ENCODE measurements at places on chromosomes 3 and 15. TPM values are rescaled to one million over a fixed set of nuclear protein-coding genes. Genes with fewer than 3 reads are reported as not detected.
A peak's percentile ranks its signal among the peaks of the same experiment; 100 is the strongest.

Gene NOX5
- total RNA-seq = 0.21 TPM

Gene GPR62
- 8.2 TPM for total RNA-seq

Gene IFT80
- total RNA-seq = 129 TPM

Gene PPIP5K1
- total RNA-seq = 7.1 TPM

Gene DOCK3
- total RNA-seq = 0.29 TPM

Gene GABRR3
- total RNA-seq = not detected

Gene CLSTN2
- 14.4 TPM for total RNA-seq

Gene GOLGA8M
- total RNA-seq = 4.2 TPM

DNA sequence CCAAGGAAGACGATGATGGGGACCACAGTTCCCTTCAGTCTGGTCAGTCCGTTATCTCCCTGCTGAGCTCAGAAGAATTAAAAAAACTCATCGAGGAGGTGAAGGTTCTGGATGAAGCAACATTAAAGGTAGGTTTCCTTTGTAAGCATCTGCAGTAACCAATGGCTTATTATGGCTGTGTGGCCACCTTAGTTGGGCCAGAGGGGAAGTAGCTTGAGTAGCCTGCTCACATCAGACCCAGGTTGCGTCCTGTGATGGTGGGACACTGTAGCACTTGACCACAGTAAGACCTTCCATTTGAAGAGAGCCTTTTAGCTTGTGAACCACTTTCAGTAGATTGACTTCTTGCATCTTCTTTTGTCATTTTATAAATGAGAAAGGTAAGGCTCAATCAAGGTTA lies 22.6 kb downstream of the STARD5 start:
- no peaks in the 10 kb centered on the region for H3K4me1 ChIP-seq
- no peaks in the 10 kb centered on the region for H3K36me3 ChIP-seq
- no peaks in the 10 kb centered on the region for H3K27me3 ChIP-seq
- DNase-seq = no peak
- H3K27ac ChIP-seq = no peak overlapping the region
- H3K4me3 ChIP-seq = no peak overlapping the region

GRCh38 chr3:163573324-163573723 lies 1505.0 kb downstream of the SI start:
- no peak overlapping the region for H3K4me3 ChIP-seq
- H3K27ac ChIP-seq = no peak overlapping the region
- no peaks in the 10 kb centered on the region for H3K27me3 ChIP-seq
- H3K4me1 ChIP-seq = no peaks in the 10 kb centered on the region
- H3K36me3 ChIP-seq = no peaks in the 10 kb centered on the region

- no peak overlapping the region for H3K27ac ChIP-seq
- no peaks in the 10 kb centered on the region for H3K27me3 ChIP-seq
- no peak for DNase-seq
- H3K4me1 ChIP-seq = no peaks in the 10 kb centered on the region
- H3K36me3 ChIP-seq = no peaks in the 10 kb centered on the region
- H3K4me3 ChIP-seq = no peak overlapping the region
These were observed 655.9 kb downstream of the RBMS3 start for GRCh38 chr3:29936766-29937165.

DNA sequence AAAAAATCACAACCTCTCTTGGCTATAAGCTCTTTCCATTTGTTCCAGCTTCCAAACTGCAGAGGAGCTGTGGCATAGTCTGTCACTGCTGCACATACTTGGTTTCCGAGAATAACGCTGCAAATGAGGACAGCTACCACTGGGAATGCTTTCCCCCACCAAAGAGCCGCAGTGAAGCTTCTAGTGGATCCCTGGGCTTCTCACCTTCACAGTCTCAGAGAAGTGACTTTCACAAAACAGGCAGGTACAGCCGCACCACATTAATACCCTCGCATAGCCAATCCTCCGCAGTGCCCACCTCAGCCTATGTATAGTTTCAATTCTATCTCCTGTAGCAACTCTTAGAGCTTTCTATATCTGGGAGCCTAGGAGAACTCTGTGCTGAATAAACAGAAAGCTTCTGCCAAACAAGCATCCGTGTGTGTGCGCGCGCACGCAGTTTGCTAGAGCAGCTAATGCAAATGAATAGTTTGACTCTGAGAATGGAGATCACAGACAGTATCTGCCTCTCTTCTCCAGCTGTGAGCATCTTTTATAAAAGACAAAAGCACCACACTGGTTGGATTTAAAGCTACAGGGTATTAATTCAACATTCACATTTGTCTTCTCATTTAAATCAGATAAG lies 81.9 kb upstream of the PLXND1 start:
- DNase-seq = peak; percentile 68
- H3K27me3 ChIP-seq = no peaks in the 10 kb centered on the region
- no peaks in the 10 kb centered on the region for H3K36me3 ChIP-seq
- peak overlapping the region; percentile 50 for H3K27ac ChIP-seq

DNA sequence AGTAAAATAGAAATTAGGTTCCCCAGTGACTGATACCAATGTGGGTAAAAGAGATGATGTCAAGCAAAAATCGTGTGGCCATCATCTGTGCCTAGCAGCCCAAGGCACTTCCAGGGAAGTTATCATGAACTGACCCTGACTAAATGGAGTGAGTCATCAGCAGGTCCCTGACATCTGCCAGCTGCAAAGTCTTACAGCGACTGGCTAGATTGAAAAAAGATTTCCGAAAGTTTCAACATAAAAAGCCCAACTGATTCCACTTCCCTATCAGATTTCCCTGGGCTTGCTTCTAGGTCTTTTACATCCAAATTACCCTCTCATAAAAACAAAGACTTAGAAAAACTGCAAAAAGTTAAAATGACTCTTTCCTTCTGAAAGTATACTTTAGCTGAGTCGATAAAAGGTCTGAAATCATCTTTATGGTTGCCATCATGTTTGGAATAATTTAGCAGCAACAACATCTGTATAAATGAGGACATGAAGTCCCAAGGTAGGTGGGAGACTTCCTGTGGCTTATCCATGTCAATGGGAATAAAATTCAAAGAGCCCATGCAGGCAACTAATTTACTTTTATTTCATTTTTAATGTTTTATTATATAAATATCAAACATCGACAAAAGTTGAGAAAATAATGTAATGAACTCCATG lies 342.8 kb downstream of the ERC2 start:
- DNase-seq = peak; percentile 15
- no peaks in the 10 kb centered on the region for H3K4me1 ChIP-seq
- H3K27ac ChIP-seq = no peak overlapping the region
- no peaks in the 10 kb centered on the region for H3K27me3 ChIP-seq
- no peak overlapping the region for H3K4me3 ChIP-seq

DNA sequence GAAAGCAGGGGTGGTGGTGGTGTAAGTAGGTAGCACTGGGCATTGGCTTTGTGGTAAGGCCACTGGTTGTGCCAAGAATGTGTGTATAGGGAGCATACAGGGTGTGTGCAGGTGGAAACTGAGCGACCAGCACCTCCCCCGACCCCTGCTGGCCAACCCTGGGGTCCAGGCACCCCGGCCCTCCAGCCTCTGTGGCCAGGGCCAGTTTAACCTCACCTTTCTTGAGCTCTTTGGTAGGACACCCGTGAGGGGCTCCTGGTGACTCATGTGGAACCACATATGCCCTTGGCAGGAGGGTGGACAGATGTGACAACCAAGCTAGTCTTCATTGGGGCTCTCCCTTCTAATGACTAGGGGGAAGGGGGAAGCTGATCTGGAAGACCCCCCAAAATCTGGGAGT lies 19.5 kb downstream of the SHF start:
- no peak for DNase-seq
- no peaks in the 10 kb centered on the region for H3K36me3 ChIP-seq
- H3K4me3 ChIP-seq = no peak overlapping the region
- no peaks in the 10 kb centered on the region for H3K27me3 ChIP-seq
